ENCODE measurements at places on chromosomes 7 and 10.

GRCh38 chr10:103929381-103929921, 11.5 kb upstream of the STN1 start:
- no peak for DNase-seq

DNA sequence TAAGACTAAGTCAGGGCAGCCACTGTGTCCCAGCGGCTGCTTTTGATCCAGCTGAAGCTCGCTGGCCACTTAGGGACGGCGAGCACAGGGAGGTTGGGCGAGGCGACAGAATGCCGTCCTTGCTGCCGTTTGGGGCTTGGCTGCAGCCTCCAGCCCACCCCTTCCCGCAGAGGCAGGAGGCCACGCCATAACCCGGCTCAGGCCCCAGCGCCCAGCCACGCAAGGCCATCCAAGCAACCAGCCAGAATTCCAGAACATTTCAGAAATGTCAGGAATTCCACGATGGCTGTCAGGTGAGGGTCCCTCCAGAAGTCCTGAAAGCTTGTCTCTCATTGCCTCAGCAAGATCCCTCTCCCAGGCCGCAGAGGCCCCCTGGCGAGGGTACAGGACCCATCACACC, 479.1 kb upstream of the FOXK1 start:
- no peak for DNase-seq

DNA sequence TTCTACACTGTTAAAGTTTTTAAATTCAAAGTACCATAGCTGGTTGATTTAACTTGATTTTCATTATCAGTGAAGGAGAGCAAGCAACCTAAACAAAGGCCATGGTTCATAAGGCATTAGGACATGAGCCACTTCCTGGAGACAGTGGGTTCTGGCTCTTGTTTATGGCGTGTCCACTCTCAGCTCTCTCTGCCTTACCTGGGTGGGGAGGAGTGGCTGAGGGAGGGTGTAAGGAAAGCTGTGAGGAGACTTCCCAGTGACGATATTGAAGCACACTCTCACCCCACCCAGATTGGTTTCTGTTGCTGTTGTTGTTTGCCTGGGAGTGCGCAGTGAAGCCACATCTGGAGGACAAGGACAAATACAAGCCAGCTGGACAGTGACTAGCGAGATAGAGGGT, 365.3 kb upstream of the FZD8 start:
- no peak for DNase-seq

- DNase-seq: no peak
Observed at GRCh38 chr7:78765943-78766729, 687.3 kb downstream of the MAGI2 start.

DNA sequence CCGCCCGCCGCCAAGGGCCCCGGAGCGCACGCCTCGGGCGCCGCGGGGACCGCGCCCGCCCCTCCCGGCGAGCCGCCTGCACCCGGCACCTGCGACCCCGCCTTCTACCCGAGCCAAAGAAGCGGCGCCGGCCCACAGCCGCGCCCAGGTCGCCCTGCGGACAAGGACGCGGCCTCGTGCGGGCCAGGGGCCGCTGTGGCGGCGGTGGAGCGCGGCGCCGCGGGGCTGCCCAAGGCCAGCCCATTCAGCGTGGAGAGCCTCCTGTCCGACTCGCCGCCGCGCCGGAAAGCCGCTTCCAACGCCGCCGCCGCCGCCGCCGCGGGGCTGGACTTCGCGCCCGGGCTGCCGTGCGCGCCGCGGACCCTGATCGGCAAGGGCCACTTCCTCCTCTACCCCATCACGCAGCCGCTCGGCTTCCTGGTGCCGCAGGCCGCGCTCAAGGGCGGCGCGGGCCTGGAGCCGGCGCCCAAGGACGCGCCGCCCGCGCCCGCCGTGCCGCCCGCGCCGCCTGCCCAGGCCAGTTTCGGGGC, 3.5 kb downstream of the UNCX start:
- DNase-seq: no peak

GRCh38 chr7:11127114-11127785, 153.6 kb downstream of the PHF14 start:
- peak; percentile 73 for DNase-seq

GRCh38 chr10:98446151-98446660, 529 bp downstream of the HPS1 start:
- peak; percentile 36 for DNase-seq

DNA sequence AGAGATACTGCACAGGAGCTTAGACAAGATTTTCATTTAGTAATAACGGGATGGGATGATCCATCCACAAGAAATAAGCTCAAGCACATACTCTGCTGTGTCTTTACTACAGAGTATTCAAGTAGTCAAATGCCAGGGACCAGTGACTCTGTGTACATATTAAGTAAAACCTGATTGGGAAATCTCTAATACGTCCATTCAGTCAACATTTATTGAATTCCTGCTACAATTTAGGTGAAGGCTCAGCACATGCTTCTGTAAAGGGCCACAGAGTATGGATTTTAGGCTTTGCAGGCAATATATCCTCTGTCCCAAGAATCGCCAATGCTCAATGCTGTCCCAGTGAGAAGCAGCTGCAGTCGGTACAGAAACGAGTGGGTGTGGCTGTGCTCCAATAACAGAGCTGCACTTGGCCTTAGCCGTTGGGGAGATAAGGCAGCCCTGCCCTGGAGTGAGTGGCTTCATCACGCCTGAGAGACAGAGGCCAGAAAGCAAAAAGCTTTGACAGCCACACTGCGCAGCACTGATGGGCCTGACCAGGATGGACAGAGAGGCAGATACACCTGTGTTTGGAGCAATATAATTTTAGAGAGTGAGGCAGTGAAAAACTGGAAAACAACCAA, 186.8 kb downstream of the PARD3 start:
- DNase-seq: no peak

GRCh38 chr10:104424719-104425118, 71.1 kb downstream of the CFAP58 start:
- no peak for DNase-seq

DNA sequence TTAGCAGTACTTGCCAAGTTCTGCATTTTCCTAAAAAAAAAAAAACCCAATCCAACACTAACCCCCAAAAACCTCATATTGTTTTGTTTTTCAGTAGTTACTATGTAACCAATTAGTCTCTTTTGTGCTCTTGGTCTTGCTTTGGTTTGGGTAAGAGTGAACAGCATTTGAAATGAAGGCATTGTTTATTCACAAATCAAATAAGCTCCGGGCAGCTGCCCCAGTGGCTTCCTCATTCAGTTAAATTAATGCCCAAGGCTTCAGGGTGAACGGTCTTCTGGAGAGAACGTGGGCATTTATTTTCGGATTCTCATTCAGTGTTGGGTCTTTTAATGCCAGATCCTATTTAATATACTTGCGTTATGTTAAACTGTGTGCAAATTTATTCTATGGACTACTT, 108.7 kb downstream of the GFRA1 start:
- DNase-seq: no peak

- DNase-seq: no peak
Observed at GRCh38 chr7:101691822-101692384, 62.8 kb upstream of the MYL10 start.

GRCh38 chr7:117325836-117326235, 3.0 kb upstream of the WNT2 start:
- DNase-seq: peak; percentile 62

GRCh38 chr7:147400925-147401324, 1189.6 kb upstream of the C7orf33 start:
- no peak for DNase-seq

DNA sequence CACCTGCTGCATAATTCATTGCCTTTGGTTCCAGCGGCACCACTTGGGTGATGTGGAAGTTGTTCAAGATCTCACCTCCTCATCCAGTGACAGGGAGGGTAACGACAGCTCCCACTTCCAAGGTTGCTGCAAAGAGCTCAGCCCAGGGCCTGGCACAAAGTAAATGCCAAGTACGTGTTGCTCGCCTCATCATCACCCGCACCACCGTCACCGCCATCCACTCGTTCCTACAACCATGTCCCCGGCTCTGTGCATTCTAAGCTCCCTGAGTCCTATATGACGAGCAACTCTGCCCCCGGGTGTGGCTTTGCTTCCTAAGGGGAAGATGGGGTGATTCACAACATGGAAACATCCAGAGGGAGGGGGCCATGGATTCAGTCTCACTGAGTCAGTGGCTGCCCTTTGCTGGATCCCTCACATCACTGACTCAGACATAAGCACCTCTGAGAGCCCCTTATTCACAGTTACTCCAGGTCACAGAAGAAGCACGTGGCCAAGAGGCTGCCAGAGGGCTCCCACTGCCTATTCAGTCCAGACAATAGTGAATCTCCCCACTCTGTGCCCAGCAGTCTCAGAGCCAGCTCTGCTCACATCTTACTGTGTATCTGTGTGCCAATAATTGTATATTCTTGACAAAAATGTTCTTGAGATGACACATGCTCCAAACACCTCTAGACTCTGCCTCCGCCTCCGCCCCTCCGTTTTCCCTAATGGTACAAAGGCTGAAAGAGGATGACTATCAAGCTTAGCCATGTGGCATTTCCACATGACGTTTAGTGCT, 159.1 kb downstream of the GFRA1 start:
- peak; percentile 80 for DNase-seq

GRCh38 chr7:27198138-27198841, 1.6 kb downstream of the HOXA13 start:
- DNase-seq: no peak

GRCh38 chr10:102585026-102585425, 59.3 kb upstream of the TRIM8 start:
- peak; percentile 51 for DNase-seq

DNA sequence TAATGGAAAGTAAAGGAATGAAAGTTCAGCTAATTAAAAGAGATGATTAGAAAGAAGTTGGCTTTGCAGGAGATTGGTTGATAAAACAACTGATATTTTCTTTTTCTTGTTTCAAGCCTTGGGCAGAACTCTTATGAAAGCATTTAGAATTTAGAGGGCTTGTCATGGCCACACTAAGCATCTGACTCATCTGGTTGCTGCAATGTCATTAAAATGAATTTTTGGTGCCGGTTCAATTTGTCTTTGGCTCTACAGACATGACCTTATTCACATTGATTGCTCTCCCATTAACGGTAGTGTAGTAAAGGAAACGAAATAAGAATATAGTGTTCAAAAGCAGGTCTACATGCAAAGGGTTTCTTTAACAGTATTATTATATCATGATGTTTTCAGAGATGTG, 1012.4 kb upstream of the C7orf33 start:
- peak; percentile 9 for DNase-seq

- no peak for DNase-seq
Observed at GRCh38 chr7:88449410-88449809, 142.7 kb upstream of the STEAP4 start.

GRCh38 chr7:37730501-37730900, 46.9 kb downstream of the GPR141 start:
- DNase-seq: no peak

- no peak for DNase-seq
Observed at GRCh38 chr10:25820874-25821273, 113.2 kb upstream of the MYO3A start.

DNA sequence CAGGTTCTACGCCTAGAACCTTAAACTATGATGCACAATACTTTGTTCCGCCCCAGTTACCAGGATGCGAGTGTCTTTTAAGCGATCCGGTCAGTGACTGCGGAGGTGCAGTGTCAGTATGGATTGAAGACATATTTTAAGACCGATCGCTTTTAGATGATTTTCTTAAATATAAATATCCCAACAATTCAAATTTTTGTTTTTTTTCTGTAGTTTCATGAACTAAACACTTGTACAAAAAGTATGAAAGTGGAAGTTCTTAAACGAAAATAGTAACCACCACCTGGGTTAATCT, 835 bp downstream of the COMMD3 start:
- DNase-seq: no peak

- no peak for DNase-seq
Observed at GRCh38 chr10:34716958-34717357, 98.1 kb downstream of the PARD3 start.

DNA sequence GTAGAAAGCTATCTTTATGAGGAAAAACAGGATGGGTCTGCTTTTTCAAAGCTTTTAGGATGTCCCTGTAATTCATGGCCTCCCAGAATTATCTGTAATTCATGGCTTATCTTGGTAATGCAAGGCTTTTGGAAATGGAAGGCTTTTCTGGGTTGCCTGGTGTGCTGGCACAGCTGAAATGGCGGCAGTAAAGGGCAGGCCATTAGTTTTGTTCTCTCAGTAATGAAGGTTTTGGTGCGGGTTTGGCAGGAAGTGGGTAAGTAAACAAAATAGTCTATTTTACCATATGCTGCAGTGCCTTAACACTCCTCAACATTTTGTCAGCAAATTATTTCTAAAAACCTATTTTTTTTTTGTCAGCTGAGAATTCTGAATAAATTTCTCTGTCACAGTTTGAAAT, 69.3 kb downstream of the LRGUK start:
- no peak for DNase-seq

- no peak for DNase-seq
Observed at GRCh38 chr10:124692100-124692446, 52.1 kb downstream of the FAM53B start.

DNA sequence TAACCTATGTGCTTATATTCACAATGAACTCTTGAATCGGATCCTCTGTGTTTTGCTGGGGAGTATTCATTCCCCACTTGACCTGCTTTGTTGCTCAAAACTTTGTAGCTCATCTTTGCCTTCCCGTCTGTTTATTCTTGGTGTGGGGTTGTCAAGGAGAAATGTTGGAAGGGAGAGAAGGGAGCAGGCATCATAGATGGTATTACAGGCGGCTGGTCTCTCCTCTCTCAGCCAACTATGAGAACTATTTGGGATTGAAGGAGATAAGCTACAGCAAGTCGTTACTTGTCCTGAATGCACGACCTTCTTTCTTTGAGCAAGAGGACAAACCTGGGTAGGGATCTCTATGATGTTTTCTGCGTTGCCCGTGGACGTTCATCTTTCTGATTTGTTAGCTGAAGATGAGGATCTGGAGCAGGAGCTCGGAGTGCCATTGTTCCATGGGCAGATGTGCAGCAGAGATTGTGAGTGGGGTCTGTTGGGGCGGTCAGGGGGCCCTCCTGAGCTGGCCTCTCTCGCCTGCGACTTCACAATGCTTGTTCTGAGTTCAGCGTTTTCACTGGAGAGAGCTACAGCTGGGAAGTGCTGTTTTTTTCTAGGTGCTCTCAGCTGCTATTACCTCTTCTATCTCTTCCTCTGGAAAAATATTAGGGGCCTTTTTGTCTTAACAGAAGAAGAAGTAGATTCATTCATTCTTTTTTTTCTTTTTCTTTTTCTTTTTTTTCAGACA, 126.9 kb upstream of the KLF6 start:
- DNase-seq: no peak

Data from fibroblast of skin of scalp (primary cell).